ENCODE measurements at places on chromosomes 16 and 17. TPM values are rescaled to one million over a fixed set of nuclear protein-coding genes. Genes with fewer than 3 reads are reported as not detected.

- DNase-seq = no peak
Measured at GRCh38 chr16:12557786-12558185, 245.9 kb downstream of the CPPED1 start.

GRCh38 chr17:40514013-40514875 lies 12.8 kb upstream of the TNS4 start:
- no peak for DNase-seq

DNA sequence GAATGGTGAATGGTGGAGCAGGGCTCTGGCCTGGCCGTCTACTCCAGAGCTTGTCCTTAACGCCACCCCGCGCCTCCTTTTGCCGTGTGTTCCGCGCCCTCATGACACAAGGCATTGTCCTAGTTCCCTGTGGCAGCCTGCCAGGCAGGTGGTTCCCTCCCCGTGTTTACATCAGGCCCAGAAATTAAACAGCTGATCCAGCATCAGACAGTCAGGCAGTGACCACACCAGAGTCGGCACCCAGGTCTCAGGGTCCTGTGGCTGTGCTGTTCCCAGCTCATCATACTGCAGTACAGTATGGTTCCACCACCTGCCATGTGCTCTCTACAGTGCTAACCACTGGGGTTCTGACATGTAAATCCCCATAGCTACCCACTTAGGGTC lies 119.7 kb downstream of the RAB11FIP4 start:
- no peak for DNase-seq

DNA sequence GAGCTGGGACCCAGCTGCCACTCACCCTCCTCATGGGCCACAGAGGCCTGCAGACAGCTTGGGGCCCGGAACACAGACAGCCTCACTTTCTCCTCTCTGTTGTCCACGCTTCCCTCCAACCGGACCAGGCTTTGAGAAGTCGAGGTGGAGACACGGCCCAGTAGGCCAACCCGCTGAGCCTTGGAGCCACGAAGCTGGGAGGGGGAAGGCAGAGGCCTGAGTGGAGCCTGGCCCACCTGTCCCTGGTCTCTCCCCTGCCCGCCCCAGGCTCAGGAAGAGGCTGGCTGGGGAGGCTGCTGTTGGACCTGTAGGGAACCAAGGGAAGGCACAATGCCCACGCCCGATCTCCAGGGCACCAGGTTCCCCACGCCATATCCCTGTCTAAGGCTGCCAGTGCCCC lies 48.1 kb downstream of the RMI2 start:
- no peak for DNase-seq

The KRT28 gene
- polyA plus RNA-seq = not detected

The EPN3 gene
- polyA plus RNA-seq = 0.18 TPM
